Muscle of leg (tissue), 16 donors: ENCODE measurements at places on chromosomes 16 and 17.

DNA sequence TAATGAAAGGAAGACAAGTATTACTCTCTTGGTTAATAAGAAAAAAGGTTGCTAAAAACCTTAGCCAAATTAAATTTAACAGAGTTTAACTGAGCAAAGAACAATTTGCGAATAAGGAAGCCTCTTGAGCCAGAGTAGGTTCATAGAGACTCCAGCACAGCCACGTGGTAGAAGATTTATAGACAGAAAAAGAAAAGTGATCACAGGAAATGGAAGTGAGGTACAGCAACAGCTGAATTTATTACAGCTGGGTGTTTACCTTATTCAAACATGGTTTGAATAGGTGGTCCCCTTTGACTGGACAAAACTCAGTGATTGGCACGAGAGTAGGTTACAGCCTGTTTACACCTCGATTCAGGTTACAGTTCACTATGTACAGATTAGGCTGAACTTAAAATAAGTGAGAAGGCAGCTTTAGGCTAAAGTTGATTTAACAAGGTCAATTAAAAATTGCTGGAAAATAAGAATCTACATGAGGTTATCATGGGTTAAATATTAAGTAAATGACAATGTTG lies 3.3 kb upstream of the CCL15 start:
- no peak for DNase-seq

- no peak for DNase-seq
Observed at GRCh38 chr17:326010-326621, 26.5 kb downstream of the RPH3AL start.

DNA sequence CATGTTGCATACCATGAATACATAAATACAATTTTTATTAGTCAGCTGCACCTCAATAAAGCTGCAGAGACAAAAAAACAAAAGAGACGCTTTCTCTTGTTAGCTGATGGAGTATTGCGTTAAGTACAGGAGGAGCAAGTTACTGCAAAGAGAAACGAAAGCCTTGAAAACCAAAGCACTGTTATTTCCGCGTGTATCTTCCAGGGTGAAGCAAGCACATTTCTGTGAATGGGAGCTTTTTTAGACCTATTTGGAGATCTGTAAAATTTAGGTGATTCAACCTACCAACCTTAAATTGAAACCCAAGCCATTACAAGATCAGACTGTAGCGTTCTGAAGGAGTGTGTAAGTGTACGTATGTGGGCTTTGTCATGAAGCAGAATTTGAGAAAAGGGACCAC lies 390.4 kb downstream of the SOX9 start:
- no peak for DNase-seq

GRCh38 chr17:31008374-31009041 lies 37.7 kb downstream of the RNF135 start:
- peak; percentile 79 for DNase-seq

DNA sequence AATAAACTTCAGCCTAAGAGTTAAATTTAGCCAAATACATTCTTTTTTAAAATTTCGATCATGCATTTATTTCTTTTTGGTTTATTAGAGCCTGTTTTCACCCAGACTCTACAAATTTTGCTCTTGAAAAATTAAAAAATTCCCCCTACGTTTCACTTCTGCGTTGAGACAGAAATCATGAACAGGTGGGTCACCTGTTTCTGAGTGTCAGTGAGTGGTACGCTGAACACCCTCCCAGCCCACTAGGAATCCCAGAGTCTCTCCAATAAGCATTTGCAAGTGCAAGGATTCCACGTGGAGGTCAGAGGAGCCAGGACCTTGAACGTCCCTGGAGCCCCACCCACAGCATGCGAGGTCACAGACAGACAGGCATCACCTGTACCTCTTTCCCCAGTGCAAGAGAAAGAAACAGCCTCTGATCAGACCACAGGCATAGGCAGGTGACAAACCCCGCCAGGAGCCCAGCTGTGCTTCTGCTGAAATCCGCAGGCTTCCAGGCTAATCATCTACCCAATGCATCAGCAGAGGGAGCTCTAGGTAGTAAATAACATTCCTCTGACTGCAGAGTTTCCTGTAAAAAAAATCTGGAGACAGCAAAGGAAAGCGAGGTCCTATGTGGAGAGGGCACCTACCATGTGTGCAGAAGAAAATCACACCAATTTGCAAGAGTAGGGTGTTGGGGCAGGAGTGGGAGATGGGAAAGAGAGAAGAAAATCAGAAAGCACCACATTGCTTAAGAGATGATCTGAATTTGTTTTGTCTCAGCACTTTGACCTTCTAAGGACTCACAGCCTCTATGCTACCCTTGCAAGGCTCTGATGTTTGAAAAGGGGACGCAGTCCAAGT lies 5.9 kb upstream of the XYLT1 start:
- DNase-seq, result peak; percentile 79
